Activated CD8-positive, alpha-beta memory T cell treated with anti-CD3 and anti-CD28 coated beads for 4 hours (primary cell): ENCODE measurements at places on chromosomes 4 and X.

DNA sequence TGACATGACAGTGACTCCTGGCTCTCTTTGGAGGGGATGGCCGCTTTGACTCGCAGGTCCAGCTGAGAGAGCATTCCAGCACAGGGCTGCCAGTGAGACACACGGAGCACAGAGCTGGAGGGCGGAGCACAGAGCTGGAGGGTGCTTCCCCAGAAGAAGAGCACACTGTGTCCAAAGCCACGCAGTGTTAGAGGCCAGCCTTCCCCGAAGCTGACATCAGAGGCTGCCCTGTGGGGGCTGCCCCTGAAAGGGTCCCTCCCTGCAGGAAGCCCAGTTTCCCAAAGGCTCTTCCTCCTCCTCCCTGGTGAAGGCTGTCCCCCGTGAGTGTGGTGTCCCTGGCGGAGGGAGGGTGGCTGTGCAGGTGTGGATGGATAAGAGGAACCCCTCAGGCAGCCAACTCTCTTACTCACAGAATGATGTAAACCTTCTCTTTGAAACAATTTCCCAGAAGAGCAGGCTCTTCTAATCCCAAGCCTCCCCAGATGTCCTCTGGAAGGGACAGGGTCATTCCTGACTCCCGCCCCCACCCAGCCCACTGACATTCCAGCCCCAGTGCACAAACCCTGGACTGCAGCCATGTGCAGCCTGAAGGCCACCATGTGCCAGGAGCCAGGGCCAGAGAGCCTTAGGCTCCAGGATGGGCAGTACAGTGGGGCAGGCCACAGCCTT, 53.4 kb downstream of the PSAPL1 start:
- DNase-seq = no peak

- no peak for DNase-seq
Measured at GRCh38 chr4:182538031-182538430, 294.8 kb downstream of the TENM3 start.

DNA sequence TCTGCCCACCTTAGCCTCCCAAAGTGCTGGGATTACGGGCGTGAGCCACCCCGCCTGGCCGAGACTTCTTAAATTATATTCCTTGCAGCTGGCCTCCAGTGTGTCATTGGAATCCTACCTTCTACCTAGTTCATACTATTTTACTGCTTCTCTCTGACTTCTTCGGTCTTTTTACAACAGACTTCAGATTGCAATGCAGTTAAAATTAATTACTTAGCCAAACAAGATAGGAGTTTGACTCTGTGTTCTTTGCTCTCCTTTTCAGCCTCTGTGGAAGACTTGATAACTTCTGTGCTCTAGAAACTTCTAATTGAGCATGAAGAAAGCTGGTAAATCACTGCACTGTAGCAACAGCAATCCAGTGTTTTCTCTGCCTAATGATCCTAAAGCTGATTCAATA, 199.5 kb downstream of the GASK1B start:
- no peak for DNase-seq

- no peak for DNase-seq
Measured at GRCh38 chrX:149515954-149516602, 11.0 kb upstream of the IDS start.

GRCh38 chr4:163680386-163681098, 186.1 kb downstream of the TMA16 start:
- DNase-seq = no peak

- no peak for DNase-seq
Measured at GRCh38 chr4:147891476-147892115, 159.7 kb downstream of the ARHGAP10 start.

- DNase-seq = no peak
Measured at GRCh38 chr4:76420762-76421581, at the start of gene CCDC158. Gene CCDC158 (minus strand): TSS chr4:76421141. CDS start chr4:76403207, 17,934 bp downstream.

DNA sequence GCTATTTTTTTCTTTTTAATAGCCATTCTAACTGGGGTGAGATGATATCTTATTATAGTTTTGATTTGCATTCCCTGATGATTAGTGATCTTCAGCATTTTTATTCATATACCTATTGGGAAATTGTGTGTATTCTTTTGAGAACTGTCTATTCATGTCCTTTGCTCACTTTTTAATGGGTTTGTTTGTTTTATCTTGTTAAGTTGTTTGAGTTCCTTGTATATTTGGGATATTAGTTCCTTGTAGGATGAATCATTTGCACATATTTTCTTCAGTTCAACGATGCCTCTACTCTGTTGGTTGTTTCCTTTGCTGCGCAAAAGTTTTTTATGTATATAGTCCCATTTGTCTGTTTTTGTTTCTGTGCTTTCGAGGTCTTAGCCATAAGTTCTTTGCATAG, 43.1 kb upstream of the DRP2 start:
- no peak for DNase-seq

- no peak for DNase-seq
Measured at GRCh38 chr4:151176685-151177084, 77.3 kb downstream of the RPS3A start.

- no peak for DNase-seq
Measured at GRCh38 chr4:52372269-52372668, 286.8 kb downstream of the USP46 start.

DNA sequence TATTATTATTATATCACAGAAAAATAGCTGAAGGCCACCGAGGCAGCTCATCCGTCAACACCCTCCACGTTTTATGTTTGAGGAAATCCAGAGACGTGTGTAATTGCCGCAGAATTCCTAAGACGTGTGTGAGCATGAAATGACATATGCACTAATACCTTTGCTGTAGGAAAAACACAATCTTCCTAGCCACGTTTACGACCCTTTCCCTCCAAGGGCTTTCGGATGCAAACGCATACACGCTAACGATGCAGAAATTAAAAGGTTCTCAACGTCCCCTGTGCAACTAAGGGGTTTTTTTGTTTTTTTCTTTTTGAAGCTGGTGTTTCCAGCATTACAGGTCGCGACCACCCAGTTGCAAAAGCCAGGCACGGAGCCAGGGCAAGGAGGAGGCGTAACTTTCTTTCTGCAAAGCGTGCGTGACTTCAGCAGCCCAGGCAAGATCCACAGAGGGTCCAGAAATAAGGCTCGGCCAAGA, 33.8 kb downstream of the CRLF2 start:
- DNase-seq = no peak

DNA sequence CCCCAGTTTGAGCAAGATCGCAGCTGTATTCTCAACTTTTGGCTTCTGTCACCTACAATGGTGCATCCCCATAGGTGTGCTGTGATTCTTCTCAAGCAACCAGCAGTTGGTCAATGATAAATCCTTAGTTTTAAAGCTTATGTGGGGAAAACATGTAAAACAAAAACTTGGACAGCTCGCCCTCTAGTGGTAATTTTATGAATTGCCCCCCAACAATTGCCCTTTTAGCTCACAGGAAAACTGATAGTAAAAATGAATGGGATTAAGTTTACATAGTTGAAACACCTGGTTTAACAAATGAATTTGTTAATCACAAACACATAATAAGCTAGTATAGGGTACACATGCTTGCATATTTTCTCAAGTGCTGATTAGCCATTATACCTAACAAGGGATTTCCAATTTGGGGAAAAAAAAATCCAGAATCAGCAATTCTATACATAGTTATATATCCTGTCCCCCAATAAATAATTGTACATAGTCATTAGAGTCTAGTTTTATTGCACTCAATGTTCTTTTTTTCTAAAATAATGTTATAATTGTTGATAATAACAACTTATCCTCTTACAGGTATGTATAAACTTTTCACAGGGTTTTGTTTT, 30.1 kb downstream of the TEX13A start:
- no peak for DNase-seq

DNA sequence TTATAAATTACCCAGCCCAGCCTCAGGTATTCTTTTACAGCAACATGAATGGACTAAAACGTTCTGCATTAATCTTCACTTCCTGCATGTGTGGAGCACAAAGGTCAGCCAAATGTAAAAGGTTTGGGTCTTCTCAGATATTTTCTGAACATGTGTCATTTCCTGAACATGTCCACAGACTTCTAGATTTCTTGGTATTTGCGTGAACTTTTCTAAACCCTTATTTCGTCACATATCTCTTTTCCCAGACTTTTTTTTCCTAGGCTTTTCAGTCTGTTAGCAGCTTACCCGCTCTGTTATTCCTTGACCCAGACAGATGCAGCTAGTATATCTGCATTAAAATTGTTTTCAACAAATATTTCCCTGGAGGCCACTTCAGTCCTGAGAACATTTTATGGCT, 57.3 kb upstream of the USP51 start:
- DNase-seq = no peak

GRCh38 chr4:119034276-119035008, 101.2 kb upstream of the MYOZ2 start:
- no peak for DNase-seq

GRCh38 chrX:49308604-49309269, 5.3 kb downstream of the GAGE10 start:
- DNase-seq = no peak

GRCh38 chr4:68349279-68349648, 626 bp downstream of the YTHDC1 start:
- no peak for DNase-seq

DNA sequence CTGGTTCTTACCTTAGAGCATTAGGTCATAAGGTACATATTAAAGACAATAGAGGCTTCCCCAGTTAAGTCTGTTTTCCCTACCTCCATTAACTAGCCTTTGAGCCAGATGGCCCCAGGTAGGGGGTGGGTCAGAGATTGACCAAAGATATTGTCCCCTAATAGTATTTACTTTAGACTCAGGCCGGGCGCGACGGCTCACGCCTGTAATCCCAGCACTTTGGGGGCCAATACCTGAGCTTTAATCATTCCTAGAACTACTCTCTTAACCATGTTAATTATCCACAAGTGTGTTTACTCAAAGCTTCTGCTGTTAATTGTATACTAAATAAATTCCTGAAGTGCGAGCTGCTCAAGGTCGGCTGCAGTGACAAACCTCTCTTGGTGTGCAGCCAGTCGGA, 28.0 kb upstream of the AMBN start:
- no peak for DNase-seq
